Stomach (tissue), 19 donors: ENCODE measurements at places on chromosomes 7 and 10. TPM values are rescaled to one million over a fixed set of nuclear protein-coding genes. Genes with fewer than 3 reads are reported as not detected.

DNA sequence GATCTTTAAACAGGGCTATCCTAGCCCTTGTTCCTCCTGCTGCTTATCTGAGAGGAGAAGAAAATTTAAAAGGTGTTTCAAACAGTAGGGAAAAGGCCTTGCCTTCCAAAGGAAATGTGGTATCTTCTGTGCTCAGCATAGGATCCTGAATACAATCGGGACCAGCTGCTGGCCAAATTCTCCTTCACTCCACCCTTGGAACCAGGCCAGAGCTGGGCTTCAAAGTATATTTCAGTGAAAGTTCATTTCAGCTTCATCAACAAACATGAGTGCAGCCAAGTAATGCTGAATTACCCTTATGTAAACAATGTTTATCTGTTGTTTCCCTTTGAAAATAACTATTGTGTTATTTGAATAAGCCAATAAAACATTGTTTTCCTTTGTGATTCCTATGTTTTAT, 146.5 kb upstream of the MEOX2 start:
- no peak overlapping the region for H3K27ac ChIP-seq
- no peak overlapping the region for H3K4me3 ChIP-seq
- H3K4me1 ChIP-seq = no peaks in the 10 kb centered on the region
- DNase-seq = no peak

The WIPF3 gene
- total RNA-seq = 1.3 TPM

DNA sequence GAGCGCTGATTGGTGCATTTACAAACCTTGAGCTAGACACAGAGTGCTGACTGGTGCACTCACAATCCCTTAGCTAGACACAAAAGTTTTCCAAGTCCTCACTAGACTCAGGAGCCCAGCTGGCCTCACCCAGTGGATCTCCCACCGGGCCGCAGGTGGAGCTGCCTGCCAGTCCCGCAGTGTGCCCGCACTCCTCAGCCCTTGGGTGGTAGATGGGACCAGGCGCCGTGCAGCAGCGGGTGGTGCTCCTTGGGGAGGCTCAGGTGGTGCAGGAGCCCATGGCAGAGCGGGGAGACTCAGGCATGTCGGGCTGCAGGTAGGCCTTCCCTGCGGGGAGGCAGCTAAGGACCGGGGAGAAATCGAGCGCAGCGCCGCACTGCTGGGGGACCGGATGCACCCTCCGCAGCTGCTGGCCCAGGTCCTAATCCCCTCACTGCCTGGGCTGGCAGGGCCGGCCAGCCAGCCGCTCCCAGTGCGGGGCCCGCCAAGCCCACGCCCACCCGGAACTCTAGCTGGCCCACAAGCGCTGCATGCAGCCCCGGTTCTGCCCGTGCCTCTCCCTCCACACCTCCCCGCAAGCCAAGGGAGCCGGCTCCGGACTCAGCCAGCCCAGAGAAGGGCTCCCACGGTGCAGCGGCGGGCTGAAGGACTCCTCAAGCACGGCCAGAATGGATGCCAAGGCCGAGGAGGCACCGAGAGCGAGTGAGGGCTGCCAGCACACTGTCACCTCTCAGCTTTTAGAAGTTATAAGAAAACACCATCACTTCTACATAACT, 128.9 kb downstream of the ZNF438 start:
- H3K36me3 ChIP-seq = peaks cover 40% of the 10 kb centered on the region
- H3K4me1 ChIP-seq = no peaks in the 10 kb centered on the region
- no peak overlapping the region for H3K27ac ChIP-seq
- H3K27me3 ChIP-seq = no peaks in the 10 kb centered on the region

GRCh38 chr7:79410345-79410744, 43.1 kb downstream of the MAGI2 start:
- H3K27ac ChIP-seq = no peak overlapping the region
- H3K27me3 ChIP-seq = no peaks in the 10 kb centered on the region
- H3K4me3 ChIP-seq = no peak overlapping the region
- no peak for DNase-seq
- no peaks in the 10 kb centered on the region for H3K4me1 ChIP-seq
- H3K36me3 ChIP-seq = no peaks in the 10 kb centered on the region

DNA sequence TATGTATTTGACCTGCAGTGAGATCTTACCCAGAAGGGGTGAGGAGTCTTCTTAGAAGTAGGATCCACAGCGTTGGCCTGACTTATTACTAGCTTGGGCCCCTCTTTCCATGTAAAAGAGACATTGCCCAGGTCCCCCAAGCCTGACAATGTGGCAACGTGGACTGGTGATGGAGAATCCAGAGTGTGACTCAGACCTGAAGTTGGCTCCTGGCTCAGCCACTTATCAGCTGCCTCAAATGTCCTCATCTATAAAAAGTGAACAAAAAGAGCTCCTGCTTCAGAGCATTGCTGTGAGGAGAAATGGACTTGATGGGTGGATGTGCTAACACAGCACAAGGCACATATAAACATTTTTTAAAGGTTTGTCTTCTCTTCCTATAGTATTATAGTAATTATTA, 35.4 kb upstream of the TECTB start:
- H3K27ac ChIP-seq = no peak overlapping the region
- H3K27me3 ChIP-seq = no peaks in the 10 kb centered on the region
- no peaks in the 10 kb centered on the region for H3K36me3 ChIP-seq
- no peaks in the 10 kb centered on the region for H3K4me1 ChIP-seq
- H3K4me3 ChIP-seq = no peak overlapping the region
- DNase-seq = no peak

The NOM1 gene
- total RNA-seq = 37.4 TPM

GRCh38 chr7:123725586-123726171, 23.1 kb downstream of the WASL start:
- no peak overlapping the region for H3K27ac ChIP-seq
- no peak for DNase-seq
- H3K36me3 ChIP-seq = no peaks in the 10 kb centered on the region
- no peaks in the 10 kb centered on the region for H3K27me3 ChIP-seq

The ADRA2A gene
- 0.58 TPM for total RNA-seq

- no peak overlapping the region for H3K4me3 ChIP-seq
- no peaks in the 10 kb centered on the region for H3K36me3 ChIP-seq
- peaks cover 8% of the 10 kb centered on the region for H3K4me1 ChIP-seq
- no peak overlapping the region for H3K27ac ChIP-seq
- peaks cover 64% of the 10 kb centered on the region for H3K27me3 ChIP-seq
- peak; percentile 94 for DNase-seq
Observed at GRCh38 chr7:32427769-32428291, 62.4 kb downstream of the LSM5 start.

DNA sequence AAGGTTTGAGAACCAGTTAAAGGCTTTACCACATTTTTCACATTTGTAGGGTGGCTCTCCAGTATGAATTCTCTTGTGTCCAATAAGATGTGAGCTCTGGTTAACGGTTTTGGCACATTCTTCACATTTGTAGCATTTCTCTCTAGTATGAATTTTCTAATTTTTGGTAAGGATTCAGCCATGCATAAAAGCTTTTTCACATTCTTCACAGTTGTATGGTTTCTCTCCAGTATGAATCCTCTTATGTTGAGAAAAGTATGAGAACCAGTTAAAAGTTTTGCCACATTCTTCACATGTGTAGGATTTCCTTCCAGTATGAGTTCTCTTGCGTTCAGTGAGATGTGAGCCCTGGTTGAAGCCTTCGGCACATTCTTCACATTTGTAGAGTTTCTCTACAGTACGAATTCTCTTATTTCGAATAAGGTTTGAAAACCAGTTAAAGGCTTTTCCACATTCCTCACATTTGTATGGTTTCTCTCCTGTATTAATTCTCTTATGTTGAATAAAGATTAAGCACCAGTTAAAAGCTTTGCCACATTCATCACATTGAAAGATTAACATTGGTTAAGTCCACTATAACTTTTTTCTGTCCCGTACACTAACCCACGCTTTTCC, 33.2 kb upstream of the ZNF479 start:
- no peaks in the 10 kb centered on the region for H3K36me3 ChIP-seq
- H3K27ac ChIP-seq = no peak overlapping the region
- no peaks in the 10 kb centered on the region for H3K4me1 ChIP-seq
- no peaks in the 10 kb centered on the region for H3K27me3 ChIP-seq

- no peaks in the 10 kb centered on the region for H3K27me3 ChIP-seq
- H3K4me1 ChIP-seq = no peaks in the 10 kb centered on the region
- H3K4me3 ChIP-seq = no peak overlapping the region
- H3K36me3 ChIP-seq = peaks cover 31% of the 10 kb centered on the region
- no peak overlapping the region for H3K27ac ChIP-seq
Observed at GRCh38 chr10:122504610-122504950, 43.2 kb downstream of the HTRA1 start.

GRCh38 chr10:42830237-42830636, 47.6 kb downstream of the BMS1 start:
- no peak overlapping the region for H3K4me3 ChIP-seq
- no peak overlapping the region for H3K27ac ChIP-seq
- H3K27me3 ChIP-seq = no peaks in the 10 kb centered on the region
- DNase-seq = no peak
- H3K36me3 ChIP-seq = peaks cover 76% of the 10 kb centered on the region

GRCh38 chr7:74153736-74154135, 20.4 kb upstream of the EIF4H start:
- H3K4me1 ChIP-seq = no peaks in the 10 kb centered on the region
- H3K4me3 ChIP-seq = no peak overlapping the region
- no peak for DNase-seq
- H3K36me3 ChIP-seq = no peaks in the 10 kb centered on the region

- H3K27me3 ChIP-seq = no peaks in the 10 kb centered on the region
- DNase-seq = no peak
- peaks cover 32% of the 10 kb centered on the region for H3K4me1 ChIP-seq
- no peak overlapping the region for H3K27ac ChIP-seq
Observed at GRCh38 chr10:103885617-103886016, 30.2 kb upstream of the SH3PXD2A start.

DNA sequence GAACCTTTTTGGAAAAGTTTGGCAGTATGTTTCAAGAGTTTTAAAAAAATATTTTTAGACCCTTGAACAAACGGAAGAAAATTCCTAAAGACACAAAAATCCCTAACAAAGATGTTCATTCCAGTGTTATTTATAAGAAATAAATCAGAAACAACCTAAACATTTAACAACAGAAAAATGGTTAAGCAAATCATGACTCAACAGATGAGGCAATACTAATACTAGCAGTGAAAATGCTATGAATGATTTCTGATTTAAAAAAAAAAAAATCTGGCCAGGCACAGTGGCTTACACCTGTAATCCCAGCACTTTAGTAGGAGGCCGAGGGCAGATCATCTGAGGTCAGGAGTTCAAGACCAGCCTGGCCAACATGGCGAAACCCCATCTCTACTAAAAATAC, 61.0 kb downstream of the ARHGAP12 start:
- H3K27me3 ChIP-seq = no peaks in the 10 kb centered on the region
- H3K4me1 ChIP-seq = peaks cover 34% of the 10 kb centered on the region
- no peak overlapping the region for H3K27ac ChIP-seq
- H3K4me3 ChIP-seq = no peak overlapping the region

The SAMD9L gene
- 1.7 TPM for total RNA-seq

DNA sequence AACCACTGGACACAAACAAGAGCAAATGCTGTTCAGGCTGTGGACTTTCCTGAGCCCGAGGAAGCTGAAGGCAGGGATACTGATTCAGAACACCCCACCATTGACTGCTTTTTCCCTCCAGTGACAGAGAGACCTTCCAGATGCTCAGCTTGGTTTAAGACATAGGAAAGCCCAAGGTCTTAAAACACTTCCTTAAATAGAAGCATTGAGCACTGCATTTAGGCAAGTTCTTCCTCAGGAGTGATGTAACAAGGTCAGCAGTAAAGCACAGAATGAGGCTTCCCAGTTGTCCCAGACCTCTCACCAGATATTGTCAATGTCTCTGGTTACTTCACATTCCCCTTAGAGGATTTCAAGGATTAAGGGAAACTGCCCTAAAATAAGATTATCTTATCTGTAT, 19.6 kb upstream of the CDCA7L start:
- peak; percentile 62 for DNase-seq
- no peak overlapping the region for H3K27ac ChIP-seq
- H3K27me3 ChIP-seq = no peaks in the 10 kb centered on the region
- H3K4me1 ChIP-seq = no peaks in the 10 kb centered on the region

The VTI1A gene
- 106 TPM for total RNA-seq

DNA sequence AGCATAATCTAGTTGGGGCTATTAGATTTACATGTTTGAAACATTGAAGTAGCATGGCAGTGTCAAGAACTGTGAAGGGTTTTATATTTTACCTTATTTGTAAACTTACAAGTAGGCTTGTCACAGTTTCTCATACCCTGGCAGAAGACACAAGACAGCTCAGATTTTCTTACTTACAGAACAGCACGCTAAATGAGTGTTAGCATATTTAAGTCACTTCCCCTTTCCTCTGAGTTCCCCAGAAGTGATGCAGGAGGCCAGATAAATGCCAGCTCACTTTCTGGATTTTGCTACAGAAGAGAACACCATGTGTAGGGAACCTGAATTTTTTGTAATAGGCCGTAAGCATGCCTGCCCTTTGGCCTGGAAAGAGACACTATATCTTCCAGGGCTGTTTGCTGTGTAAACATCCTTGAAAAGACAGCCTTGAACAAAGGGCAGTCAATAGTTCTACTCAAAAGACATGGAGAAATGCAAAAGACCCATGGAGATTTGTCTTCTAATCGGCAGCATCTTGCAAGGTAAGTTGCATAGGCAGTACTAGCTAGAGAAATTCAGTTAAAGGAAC, 279.1 kb downstream of the PHF14 start:
- H3K4me1 ChIP-seq = no peaks in the 10 kb centered on the region
- DNase-seq = no peak
- H3K27me3 ChIP-seq = no peaks in the 10 kb centered on the region
- H3K36me3 ChIP-seq = no peaks in the 10 kb centered on the region
